Caki2 (cell line): ENCODE measurements at places on chromosomes 3 and 15. TPM values are rescaled to one million over a fixed set of nuclear protein-coding genes. Genes with fewer than 3 reads are reported as not detected.

DNA sequence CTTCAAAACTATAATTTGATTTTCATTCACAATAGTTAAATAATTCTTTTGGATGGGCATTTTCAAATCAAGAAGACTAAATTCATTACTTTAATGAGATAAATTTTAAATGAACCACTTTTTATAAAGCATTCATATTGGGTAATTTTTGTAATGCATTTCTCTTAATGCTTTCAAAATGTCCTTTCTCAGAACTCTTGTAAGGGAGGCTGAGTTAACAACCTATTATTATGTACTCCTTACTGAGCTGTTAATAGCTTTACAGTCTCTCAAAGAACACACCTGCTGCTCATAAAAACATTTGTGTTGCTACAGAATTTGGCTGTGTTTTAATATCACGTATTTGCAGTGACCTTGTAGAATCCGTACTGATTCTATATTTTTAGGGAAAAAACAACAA is 334.0 kb upstream of the ARL6 start:
- DNase-seq: no peak

- DNase-seq: no peak
Observed at GRCh38 chr3:183230826-183231225, 22.2 kb upstream of the B3GNT5 start.

Gene TARS3
- total RNA-seq: 17.6 and 20.8 TPM in 2 replicates

Gene COL6A5
- not detected in 2 replicates for total RNA-seq

Gene U2SURP
- 34.3 and 36.3 TPM in 2 replicates for total RNA-seq

Gene ZNF660
- not detected in 2 replicates for total RNA-seq
